ENCODE measurements at places on chromosomes 6 and 20.
A peak's percentile ranks its signal among the peaks of the same experiment; 100 is the strongest.

DNA sequence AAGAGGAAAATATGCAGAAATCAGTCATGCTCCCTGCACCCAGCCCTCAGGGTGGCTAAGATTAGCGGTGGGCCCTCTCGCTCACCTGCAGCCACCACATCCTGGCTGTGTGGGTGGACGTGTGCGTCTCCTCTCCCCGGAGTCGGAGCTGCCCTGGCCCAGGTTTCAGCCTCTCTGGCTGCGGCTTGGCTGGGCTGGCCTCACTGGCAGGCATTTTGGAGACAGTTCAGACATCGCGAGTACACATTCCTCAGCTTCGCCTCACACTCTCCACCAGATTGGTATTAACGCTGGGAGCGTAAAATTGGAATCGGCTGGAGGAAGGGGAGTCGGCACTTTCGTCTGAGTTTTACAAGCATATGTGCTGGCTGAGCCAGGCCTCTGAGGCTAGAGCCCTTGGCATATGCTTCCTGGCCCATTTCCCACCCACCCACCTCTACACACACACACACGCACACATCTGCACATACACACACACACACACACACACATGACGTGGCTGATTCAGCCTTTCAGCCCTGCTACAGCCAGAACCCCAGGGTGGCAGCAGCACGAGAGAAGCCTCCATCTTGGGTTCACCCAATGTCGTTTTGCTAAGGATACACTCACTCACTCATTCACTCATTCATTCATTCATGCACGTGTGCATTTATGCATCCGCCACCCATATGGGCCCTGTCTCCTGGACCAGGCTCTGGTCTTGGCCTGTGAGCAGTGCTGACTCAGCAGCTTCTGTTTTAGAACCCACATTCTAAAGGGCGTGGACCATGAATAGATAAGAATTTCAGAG is 42.9 kb downstream of the BCAS4 start:
- peak; percentile 100 for DNase-seq

- no peak for DNase-seq
Measured at GRCh38 chr6:149482545-149483333, 2.1 kb downstream of the ZC3H12D start.

DNA sequence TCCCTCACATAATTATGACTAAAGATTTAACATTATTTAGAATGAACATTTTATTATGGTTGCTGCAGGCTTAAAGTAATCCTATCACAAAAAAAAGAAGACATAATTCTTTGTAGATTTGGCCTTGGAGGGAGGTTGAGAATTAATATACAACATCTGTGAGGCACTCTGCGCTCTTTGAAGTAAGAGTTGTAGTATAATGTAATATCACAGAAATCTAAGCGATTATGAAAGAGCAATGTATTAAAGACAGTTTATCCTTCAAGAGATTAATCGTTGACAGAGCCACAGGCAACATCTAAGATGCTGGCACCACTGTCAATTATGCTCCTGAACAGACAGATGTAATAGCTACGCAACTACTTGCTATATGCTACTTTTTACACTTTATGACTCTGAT is 946.8 kb downstream of the GRIK2 start:
- no peak for DNase-seq

- DNase-seq = no peak
Measured at GRCh38 chr6:116314878-116315277, 35.1 kb upstream of the TSPYL1 start.

DNA sequence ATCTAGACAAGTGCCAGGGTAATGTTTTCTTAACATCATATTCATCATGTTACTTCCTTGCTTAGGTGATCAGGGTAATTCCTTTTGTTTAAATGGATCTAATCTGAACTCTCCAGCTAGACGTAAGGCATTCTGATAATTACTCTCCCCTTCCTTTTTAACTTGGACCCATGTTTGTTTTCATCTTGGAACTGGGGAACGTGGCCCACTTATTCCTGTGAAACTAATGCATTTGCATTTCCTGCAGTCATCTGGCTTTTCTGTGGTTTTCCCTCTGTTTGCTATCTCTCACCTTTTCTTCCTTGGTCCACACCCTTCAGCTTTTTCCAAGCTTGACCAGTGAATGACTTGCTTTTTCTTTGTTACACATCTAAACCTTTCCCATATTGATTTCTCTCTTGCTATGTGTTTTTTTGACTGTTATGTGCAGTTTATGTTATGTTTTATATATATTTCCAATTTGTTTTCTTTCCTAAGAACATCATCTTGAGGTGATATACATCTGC is 33.3 kb downstream of the SLX4IP start:
- DNase-seq = no peak

- no peak for DNase-seq
Measured at GRCh38 chr6:111356551-111356950, 126.5 kb downstream of the REV3L start.

DNA sequence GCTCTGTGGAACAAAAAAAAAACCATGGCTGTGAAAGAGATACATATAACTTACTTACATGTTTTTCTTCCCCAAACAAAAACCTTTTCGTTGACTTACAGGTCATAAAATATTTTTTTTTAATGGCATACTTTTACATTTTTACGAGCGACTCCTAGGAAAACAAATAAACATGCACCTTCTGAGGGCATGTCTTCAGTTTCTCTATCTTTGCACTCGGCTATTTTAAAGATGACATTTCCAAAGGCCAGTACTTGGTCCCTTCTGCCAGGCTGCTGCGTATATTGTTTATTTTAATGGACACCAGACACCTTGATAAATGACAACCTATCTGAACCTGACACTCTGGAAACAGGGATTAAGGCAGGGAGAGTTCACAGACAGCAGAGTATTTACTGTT is 49.4 kb downstream of the PIGU start:
- no peak for DNase-seq

- no peak for DNase-seq
Measured at GRCh38 chr6:56706981-56707726, 64.5 kb upstream of the DST start.

- no peak for DNase-seq
Measured at GRCh38 chr6:18498408-18498807, 111.3 kb downstream of the RNF144B start.

DNA sequence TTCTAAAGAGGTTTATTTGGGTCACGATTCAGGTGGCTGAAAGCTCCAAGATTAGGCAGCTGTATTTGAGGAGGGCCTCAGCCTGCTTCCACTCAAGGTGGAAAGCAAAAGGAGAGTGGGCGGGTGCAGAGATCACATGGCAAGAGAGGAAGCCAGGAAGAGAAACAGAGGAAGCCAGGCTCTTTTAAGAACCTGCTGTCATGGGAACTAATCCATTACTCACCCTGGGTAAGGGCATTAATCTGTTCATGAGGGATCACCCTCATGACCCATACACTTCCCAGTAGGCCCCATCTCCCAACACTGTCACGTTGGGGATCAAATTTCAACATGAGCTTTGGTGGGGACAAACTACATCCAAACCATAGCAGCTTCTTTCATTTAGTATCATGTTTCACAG is 53.9 kb downstream of the DHX35 start:
- DNase-seq = no peak

- no peak for DNase-seq
Measured at GRCh38 chr6:122788663-122789181, 336 bp upstream of the SMPDL3A start.

- DNase-seq = no peak
Measured at GRCh38 chr6:144606083-144606482, 320.9 kb downstream of the UTRN start.

DNA sequence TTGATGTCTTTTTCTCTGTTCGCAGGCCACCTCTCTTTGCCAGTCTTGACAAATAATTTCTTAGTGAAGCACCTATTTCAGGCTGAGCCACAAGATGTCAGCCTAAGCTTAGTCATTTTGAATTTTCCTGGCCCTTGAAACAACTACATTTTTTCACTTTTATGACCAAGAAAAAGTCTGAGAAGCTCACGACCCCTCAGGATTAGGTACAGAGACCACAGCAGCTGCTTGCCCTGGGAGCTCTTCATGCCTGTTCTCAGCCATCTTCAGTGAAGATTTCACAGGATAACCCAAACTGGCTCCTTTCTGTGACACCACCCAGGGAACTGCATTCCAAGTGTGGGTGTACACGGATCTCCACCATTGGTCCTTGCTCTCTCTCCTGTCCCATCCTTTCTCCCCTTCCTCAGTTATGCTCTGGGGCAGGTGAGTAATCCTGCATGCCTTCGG is 38.4 kb upstream of the SPTLC3 start:
- peak; percentile 50 for DNase-seq

DNA sequence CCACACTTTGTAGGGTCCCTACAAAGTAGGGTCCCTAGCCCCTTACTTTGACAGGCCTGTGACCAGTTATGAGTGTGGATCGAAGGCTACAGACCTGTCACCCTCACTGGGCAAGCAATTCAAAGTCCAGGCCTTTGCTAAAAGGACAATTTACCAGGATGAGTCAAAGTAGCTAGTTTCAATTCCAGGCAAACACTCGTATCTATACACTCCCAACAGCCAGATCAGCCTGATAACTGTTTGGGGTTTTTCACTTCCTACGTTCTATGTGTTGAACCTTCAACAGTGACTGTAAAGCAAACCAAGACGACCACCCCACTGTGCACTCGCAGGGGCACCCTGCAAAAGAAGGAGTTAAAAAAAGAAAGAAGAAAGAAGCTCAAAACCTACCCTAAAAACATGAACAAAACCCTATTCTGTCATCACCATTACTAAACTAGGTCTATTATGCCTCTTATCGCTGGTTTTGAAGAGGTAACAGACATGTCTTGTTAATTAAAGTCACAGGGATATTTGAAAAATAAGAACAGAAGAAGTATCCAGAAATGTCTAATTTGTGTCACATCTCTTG is 3.2 kb downstream of the GFOD1 start:
- no peak for DNase-seq

GRCh38 chr6:2658788-2659187 is 91.9 kb downstream of the MYLK4 start:
- DNase-seq = no peak

- DNase-seq = no peak
Measured at GRCh38 chr6:159089909-159090308, 45.1 kb upstream of the TAGAP start.

DNA sequence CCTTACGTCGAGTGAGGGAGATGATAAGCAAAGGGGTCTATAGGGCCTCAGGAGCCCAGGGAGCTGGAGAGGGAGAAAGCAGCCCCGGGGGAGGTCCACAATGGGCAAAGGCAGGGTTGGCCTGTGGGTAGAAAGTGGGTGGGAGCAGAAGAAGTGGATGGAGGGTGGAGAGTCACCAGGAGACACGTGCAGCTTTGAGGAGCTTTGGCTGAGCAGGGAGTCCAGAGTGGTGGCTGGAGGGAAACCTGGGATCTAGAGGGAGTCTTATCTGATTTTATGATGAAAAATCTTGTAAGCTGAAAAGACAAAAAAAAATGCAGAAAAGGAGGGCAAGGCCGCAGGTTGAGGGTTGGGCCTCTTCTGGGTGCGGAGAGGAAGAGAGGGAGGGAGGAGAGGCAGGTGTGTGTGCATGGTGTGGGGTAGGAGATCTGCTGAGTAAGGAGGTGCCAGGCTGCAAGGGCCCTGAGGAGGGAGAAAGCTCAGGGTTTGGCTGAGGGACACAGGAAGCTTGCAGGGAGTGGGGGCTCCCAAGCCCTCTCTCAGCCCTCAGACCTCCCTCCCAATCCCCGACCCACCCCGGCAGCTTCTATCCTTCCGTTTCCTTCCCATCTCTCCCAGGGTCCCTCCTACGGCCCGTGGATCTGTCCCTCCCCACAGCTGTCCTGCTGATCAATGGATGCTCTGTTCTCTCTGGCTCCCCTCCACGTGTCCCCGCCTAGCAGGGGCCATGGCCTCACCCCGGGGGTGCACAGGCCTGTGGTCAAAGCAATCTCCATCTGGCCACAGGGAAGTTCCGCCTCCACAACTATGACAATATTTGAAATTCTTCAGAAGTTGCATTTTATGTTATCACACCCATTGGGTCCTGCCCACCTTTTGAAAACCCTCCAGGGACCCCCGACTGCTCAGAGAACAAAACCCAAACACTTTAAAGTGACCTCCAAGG is 17.1 kb upstream of the BPI start:
- no peak for DNase-seq

DNA sequence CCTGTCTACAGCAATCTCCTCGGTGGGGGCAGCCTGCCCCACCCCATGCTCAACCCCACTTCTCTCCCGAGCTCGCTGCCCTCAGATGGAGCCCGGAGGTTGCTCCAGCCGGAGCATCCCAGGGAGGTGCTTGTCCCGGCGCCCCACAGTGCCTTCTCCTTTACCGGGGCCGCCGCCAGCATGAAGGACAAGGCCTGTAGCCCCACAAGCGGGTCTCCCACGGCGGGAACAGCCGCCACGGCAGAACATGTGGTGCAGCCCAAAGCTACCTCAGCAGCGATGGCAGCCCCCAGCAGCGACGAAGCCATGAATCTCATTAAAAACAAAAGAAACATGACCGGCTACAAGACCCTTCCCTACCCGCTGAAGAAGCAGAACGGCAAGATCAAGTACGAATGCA is 19.4 kb downstream of the PRDM1 start:
- DNase-seq = no peak

DNA sequence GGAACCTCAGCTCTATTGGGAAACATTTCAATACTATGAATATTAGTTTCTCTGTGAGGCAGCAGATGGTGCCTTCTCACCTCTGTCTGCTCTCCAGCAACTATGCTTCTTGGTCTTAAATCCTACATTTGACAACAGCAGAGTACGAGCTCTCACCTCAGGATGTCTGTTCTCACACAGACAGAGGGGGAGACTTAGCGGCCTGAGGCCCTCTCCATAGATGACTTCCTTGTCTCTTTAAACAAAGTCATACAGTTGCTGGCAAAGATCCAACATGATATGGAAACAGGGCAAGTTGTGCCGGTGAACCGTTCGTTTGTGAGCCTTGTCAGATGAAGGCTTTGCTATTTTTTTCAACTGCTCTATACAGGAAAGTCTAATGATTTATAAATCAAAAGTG is 43.7 kb upstream of the GABRR1 start:
- no peak for DNase-seq

- DNase-seq = no peak
Measured at GRCh38 chr6:50353603-50354002, 303.9 kb upstream of the DEFB112 start.

- peak; percentile 13 for DNase-seq
Measured at GRCh38 chr6:30570740-30571074, 535 bp upstream of the ABCF1 start.

DNA sequence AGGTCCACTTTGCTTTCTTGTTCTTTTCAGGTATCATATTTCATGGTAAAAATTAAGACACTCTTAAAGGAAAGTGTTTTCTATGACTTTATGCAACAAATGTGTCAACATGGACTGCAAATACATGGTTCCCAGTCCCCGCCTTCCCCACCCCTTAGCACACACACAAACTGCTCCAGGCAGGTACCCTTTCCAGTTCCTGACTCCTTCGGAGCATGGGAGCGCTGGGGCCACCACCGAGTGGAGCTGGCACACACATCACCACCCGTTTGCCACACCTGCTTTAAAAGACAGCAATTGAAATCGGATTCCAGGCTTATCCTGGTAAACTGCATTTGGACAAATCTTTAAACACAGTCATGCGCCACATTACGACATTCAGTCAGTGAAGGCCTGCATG is 22.2 kb downstream of the RNASET2 start:
- DNase-seq = no peak
